ENCODE measurements at places on chromosomes 6 and 20.

GRCh38 chr6:44742828-44743372 is 355.4 kb downstream of the CDC5L start:
- no peak for DNase-seq

DNA sequence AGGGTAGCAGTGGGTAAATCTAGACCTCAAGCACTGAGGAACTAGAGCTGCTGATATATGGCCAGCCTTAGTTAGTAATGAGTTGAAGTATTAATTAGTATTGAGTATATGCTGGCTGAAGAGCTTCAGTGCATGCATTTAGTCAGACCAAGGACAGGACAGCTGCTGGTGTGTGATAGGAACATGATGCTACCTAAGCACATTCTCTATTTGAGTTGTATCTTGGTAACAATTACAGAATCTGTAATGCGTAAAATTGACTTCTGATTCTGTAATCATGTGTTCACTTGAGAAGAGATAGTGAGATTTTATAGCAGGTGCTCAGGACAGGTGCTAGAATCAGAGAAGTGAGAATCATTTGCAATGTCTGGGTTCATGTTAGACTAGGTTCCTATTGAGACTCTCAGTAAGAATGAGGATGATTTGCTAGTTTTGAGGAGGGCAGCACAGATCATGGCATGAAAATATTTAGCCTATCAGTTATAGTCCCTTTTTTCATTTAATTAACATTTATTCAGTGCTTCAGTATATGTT is 369.4 kb upstream of the HS3ST5 start:
- DNase-seq: no peak

- no peak for DNase-seq
Observed at GRCh38 chr6:119012521-119012920, 65.9 kb downstream of the FAM184A start.

GRCh38 chr6:134667111-134667510 is 282.8 kb downstream of the ALDH8A1 start:
- no peak for DNase-seq

DNA sequence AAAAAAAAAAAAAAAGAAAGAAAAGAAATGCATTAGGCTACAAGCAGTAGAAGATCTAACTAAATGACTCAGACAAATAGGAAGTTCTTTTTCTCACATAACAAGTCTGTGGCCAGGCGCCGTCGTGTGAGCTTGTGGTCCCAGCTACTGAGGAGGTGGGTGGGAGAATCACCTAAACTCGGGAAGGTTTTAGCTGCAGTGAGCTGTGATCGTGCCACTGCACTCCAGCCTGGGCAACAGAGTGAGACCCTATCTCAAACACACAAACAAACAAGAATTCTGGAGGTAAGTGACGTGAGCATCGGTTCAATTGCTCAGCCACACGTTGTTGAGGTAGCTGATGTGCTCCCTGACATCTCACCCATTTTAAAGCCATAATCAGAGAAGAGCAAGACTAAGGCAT is 37.9 kb upstream of the SLC23A2 start:
- DNase-seq: peak; percentile 31

DNA sequence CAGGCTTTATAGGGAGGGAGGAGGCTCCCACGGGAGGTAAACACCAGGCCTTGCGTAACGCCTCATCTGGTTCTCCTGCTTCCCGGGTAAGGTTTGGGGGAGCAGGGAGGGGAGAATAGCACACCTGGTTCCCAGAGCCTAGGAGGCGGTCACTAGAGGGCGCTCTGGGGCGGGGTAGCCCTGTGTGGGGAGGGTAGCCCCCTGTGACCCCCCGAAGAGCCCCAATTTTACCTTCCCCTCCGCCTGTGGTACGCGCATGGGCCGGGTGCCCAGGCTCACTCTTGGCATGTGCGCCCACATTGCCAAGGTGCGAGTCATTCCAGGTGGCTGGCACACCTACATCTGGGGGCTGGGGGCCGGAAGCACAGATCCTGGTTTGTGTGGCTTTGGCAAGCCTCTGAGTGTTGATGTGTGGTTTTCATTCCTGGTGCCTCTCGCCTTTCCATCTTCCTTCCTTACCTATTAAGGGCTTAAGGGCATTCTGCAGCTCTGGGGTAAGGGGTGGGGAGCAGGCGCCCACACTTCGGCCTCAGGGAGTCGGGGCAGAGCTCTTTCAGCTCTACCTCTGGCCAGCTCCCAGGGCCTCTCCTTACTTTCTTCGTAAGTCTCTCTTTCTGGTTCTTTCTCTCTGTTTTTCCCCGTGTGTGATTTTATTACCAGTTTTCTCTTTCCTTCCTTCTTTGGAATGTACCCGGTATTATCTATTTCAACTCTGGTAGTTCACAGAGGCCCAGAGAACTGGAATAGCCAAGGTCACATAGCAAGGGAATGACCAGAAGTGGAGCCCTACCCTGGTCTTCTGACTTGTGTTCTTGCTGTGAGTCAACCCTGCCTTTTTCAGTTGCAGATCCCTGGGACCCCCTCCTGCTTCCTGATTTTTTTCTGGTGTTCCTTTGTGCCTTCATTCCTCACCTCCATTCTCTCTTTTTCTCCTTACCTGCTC is 492 bp upstream of the RNF39 start:
- DNase-seq: no peak

DNA sequence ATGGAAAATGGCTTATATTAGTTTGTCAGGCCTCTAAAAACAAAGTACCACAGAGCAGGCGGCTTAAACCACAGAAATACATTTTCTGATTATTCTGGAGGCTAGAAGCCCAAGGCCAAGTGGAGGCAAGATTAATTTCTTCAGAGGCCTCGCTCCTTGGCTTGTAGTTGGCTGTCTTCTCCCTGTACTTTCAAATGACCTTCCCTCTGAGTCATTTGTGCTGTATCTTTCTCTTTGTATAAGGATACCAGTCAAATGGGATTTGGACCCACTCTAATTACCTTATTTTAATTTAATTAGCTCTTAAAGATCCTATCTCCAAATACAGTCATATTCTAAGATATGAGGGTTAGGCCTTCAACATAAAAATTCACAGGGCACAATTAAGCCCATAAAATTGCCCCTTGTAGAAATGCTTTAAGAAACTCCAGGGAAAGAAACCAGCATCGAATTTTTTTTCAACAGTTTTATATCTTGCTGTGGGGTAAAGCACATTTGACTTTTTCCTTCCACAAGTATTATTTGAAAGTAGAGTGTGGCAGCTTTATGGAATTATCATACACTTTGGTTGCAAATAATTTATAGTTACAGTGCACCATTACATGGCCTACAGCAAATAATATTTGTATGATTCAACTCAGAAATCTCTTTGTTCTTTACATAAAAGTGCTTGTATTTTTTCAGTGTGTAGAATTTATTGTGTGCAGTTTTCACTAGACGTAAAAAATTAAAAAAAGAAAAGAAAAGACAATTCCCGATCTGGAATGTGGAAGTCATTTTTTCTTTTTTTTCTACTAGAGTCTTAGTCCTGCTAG is 706.1 kb downstream of the KIF16B start:
- DNase-seq: no peak

GRCh38 chr6:26097268-26097875 is 10.1 kb downstream of the HFE start:
- DNase-seq: peak; percentile 30

DNA sequence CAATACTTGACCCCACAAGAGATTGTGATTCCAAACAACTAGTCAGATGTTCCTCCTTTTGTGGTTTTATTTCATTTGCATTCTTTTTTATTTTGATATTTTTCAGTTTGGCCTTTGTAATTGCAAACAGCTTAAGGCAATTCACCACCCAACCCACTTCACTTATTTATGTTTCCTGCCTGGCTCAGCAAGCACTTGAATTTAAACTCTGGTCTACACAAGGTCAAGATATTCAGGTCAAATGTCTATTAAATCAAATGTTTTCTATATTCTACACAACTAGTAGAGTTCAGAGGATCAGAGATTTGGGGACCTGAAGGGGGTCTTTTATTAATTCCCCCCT is 100.1 kb downstream of the SGK1 start:
- DNase-seq: no peak

- no peak for DNase-seq
Observed at GRCh38 chr20:48763216-48763914, 64.4 kb downstream of the PREX1 start.

DNA sequence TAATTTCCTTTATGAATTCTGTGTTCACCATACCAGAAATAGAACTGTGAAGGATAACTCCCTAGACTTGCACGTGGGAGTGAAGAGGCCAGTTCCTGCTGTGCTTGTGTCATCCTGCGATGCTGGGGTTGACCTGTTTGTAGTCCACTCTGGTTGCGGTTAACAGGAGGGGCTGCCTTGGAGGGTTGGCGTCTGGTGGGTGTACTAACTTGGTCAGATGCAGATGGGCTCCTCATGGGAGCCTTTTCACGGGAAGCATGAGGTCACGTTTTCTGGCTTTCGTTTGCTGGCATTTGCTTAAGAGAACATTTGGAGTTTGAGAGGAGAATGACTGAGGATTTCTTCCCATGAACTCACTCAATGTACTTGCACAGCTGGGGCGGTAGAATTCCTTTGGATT is 41.2 kb downstream of the IGF2R start:
- DNase-seq: no peak

DNA sequence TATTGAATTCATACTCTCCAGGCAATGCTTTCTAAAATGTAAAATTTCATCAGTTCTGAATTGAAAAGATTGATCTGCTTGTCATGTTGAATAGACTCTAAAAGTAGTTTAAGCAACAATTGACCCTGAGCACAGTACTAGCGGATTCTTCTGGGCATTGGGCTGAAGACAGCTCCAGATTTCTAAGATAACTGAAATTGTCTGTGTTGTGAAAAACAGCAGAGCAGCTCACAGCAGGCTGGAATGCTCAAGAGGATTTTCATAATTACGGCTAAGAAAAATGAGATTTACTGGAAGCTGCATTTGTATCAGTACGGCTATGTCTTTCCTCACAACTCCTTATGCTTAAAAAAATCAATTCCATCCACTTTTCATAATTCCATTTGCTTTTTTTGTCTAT is 373.7 kb downstream of the HACE1 start:
- no peak for DNase-seq

DNA sequence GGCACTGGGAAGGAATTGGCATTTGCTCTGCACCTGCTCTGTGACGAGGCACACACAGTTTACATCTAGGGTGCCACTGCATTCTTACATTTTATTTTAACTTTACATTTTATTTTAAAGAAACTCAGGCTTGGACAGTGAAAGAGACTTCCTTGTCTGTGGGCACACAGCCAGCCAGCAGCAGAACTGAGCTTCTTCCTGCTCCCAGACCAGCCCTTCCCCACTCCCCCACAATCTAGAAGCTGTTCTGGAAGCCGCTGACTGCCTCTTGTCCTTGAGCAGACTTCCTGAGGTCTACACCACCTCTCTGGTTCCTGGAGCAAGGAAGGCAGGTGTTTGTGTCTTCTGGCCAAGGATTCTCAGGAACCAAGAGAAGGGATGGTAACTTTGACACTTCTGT is 27.9 kb upstream of the CD93 start:
- no peak for DNase-seq

GRCh38 chr6:155381673-155382337 is 67.5 kb upstream of the TFB1M start:
- DNase-seq: no peak

DNA sequence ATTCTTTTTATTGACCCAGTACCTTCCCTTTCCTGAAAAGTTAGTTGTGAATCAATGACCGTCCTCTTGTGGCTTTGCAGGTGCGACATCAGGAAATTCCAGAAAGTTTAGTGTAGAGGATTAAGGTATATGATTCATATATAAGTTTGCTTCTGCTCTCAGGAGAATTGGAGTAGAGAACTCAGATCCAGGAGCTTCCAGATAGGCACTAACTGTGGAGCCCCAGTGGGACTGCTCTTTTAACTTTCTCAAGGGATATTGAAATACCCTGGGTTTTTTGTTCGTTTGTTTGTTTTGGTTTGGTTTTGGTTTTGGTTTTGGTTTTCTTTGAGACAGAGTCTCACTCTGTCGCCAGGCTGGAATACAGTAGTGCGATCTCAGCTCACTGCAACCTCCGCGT is 9.5 kb downstream of the TAAR2 start:
- no peak for DNase-seq

- DNase-seq: no peak
Observed at GRCh38 chr6:27176096-27176495, 71.4 kb upstream of the PRSS16 start.

DNA sequence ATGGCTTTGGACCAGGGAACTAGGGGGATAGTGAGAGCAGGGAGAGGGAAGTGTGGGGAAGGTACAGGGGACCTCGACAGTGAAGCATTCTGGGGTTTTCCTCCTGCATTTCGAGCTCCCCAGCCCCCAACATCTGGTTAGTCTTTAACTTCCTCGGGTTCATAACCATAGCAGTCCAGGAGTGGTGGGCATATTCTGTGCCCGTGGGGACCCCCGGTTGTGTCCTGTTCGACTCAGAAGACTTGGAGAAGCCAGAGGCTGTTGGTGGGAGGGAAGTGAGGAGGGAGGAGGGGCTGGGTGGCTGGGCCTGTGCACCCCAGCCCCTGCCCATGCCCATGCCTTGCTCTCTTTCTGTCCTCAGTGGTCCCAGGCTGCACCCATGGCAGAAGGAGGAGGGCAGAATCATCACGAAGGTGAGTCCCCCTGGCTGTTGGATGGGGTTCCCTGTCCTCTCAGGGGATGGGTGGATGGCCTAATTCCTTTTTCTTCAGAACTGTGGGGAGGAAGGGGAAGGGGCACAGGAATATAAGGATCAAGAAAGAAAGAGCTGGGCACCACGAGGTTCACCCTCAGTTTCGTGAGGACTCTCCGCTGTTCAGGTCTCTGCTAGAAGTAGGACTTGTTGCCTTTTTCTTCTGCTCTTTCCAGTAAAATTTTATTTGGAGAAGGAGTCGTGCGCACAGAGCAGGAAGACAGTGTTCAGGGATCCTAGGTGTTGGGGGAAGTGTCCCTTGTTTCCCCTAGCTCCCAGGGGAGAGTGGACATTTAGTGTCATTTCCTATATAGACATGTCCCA is 4.2 kb downstream of the VEGFA start:
- no peak for DNase-seq

- no peak for DNase-seq
Observed at GRCh38 chr6:83696674-83697073, 12.2 kb downstream of the SNAP91 start.

GRCh38 chr6:85460921-85461797 is 11.3 kb downstream of the NT5E start:
- peak; percentile 19 for DNase-seq

DNA sequence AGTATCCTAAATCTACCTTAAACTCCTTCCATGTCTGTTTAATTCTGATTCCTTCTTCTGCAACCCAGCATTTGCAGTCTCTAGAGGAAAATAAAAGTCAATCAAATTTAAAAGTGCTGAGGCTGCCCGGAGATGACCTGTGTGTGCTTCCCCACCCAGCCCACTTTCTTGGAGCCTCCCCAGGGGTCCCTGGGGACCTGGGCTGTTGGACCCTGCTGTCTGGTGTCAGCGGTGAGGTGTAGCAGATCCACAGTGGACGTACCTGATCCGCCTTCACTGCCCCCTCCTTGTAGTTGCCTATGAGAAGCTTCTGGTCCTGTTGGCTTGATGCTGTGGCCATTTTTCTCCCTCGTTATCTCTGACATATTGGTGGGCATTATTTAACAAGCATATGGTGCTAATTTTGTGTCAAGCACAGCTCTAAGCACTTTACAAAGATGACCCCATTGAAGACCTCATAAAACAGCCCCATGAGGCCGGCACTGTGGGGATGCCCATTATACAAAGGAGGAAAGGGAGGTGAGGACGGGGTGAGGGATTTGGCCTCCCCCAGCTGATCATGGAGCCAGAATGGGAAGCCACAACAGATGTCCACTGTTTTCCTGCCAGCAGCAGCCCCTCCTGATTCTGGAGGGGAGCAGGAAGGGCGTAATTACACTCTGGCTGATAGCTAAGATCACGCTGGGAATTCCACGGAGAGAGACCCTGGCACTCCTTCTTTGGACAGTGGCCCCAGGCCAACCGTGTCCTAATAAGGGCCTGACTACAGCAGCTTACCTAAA is 628.2 kb downstream of the CDH26 start:
- DNase-seq: no peak

GRCh38 chr6:45687570-45687969 is 309.8 kb upstream of the SUPT3H start:
- no peak for DNase-seq
